Muscle of leg (tissue), 16 donors: ENCODE measurements at places on chromosomes 3 and 15. TPM values are rescaled to one million over a fixed set of nuclear protein-coding genes. Genes with fewer than 3 reads are reported as not detected.

GRCh38 chr3:170162630-170163029 is 18.9 kb downstream of the PHC3 start:
- DNase-seq, result no peak

DNA sequence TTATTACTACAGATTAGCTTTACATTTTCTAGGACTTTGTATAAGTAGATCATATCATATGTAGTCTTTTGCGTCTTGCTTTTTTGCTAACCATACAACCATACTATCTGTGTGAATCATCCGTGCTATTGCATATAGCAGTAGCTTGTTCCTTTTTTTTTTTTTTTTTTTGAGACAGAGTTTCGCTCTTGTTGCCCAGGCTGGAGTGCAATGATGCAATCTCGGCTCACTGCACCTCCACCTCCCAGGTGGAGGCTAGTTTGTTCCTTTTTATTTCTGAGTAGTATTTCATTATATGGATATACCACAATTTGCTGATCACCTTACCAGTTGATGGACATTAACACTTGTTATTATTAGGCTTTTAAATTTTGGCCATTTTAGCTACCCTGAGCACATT is 54.5 kb upstream of the TBL1XR1 start:
- DNase-seq, result no peak

The GOLGA8S gene
- polyA plus RNA-seq, result 1.1 TPM

GRCh38 chr3:186664506-186664905 is 1.3 kb upstream of the HRG start:
- no peak for DNase-seq

- DNase-seq, result no peak
Measured at GRCh38 chr3:197472151-197472550, 83.6 kb downstream of the BDH1 start.
